Naive thymus-derived CD4-positive, alpha-beta T cell (primary cell): ENCODE measurements at places on chromosomes 1 and 21.

DNA sequence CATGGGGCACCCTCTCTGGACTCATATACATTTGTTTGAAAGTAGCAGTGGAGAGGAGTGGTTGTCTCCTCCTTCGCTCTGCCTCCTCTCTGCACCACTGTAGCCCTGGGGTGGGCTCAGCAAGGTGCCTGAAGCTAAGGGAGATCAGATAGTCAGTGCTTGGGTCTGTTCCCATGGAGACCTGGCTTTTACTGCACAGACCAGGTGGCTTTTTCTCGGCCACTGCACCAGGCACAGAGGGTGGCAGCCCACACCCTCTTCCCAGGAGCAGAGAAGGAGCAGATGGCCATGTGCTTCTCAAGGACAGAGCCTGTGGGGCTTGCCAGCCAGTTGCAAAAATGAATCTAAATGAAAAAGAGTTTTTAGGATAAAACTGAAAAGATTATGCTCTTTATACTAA lies 123.4 kb upstream of the KCNK1 start:
- DNase-seq, result no peak

DNA sequence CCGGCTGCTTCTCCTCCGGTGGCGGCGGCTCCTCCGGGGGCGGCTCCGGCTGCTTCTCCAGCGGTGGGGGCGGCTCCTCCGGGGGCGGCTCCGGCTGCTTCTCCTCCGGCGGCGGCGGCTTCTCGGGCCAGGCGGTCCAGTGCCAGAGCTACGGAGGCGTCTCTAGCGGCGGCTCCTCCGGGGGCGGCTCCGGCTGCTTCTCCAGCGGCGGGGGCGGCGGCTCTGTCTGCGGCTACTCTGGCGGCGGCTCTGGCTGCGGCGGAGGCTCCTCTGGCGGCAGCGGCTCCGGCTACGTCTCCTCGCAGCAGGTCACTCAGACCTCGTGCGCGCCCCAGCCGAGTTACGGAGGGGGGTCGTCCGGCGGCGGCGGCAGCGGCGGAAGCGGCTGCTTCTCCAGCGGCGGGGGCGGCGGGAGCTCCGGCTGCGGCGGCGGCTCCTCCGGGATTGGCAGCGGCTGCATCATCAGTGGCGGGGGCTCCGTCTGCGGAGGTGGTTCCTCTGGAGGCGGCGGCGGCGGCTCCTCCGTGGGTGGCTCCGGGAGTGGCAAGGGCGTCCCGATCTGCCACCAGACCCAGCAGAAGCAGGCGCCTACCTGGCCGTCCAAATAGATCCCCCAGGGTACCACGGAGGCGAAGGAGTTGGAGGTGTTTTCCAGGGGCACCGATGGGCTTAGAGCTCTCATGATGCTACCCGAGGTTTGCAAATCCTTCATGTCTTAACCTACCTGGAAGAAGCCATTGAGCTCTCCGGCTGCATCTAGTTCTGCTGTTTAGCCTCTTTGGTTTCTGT lies 2.0 kb downstream of the LORICRIN start:
- DNase-seq, result peak; percentile 36

DNA sequence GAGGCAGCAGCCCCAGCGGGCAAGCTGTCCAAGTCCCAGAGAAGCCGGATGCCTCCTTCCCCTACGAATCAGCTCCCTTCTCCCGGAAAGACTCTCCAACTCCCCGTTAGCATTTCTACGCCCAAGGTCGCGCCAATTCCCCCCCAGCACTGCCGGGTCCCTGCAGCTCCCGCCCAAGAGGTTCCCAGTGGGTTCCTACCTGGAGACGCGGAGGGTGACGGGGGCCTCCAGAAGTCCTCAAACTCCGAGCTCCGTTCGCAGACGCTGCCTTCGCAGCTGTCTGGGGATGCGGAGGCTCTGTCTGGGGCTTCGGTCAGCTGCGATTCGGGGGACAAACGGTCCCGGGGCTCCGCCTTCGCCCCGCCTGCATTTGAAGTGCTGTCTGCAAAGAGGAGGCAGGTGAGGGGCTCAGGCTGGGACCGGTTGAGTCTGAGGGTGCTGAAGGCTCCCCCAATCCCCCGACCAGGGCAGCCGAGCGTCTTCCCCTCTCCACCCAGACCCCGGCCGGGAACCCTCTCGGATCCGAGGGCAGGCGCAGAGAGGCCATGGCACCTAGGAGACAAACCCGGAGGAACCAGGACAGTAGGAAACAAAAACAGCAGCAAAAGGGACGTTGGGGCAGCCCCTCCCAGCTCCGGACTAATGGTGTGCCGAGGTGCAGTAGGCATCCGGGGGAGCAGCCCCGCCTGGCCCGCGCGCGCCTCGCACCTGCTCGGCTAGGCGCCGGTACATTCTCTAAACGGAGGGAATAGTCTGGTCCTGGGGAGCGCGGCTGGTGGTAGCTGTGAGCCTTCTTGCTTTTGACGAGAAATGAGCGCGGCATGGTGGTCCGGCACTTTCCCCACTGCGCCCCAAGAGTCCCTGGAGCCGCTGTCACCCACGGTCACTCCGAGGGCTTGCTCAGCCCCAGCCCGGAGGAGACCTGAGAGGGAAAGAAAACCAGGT lies 3.8 kb downstream of the GFI1 start:
- DNase-seq, result peak; percentile 43

- no peak for DNase-seq
These were observed 13.5 kb downstream of the EFCAB14 start for GRCh38 chr1:46705408-46705807.

- peak; percentile 46 for DNase-seq
These were observed 13.0 kb upstream of the KCNC4 start for GRCh38 chr1:110196917-110197765.

DNA sequence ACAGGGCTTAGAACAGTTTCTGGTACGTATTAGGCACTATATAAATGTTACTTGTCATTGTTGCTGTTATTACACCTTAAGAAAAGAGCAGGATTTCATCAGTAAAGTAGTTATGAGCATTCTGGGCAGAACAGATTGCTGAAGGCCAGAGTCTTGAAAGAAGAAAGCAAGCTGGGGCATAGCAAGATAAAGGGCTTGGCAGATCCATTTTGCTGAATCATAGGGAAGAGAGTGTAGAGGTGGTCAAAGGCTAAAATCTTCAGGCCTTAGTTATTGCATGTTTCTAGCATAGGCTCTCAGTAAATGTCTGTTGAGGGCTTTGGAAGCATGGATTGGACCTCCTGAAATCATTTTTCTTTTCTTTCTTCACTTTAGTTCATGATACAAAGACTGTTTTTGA lies 67.5 kb downstream of the PLA2G4A start:
- no peak for DNase-seq

DNA sequence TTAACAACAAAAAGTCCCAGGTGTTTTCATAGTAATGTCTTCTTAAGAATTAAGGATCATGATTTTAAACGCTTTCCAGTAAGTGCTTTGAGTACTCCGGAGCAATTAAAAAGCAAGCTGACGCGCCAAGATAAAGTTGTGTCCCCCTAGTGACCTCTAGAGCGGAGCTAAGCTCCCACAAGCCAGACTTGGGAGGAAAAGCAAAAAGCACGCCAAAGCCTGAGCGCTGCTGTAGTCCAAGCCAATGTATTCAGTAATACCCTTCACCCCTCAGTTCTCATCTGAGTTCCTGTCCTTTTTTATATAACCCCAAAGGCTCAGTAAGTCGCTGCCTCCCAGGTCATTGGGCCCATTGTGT lies 3.5 kb upstream of the SLC44A5 start:
- no peak for DNase-seq

GRCh38 chr1:108560874-108561459 lies 1.1 kb downstream of the EEIG2 start:
- DNase-seq, result peak; percentile 19

DNA sequence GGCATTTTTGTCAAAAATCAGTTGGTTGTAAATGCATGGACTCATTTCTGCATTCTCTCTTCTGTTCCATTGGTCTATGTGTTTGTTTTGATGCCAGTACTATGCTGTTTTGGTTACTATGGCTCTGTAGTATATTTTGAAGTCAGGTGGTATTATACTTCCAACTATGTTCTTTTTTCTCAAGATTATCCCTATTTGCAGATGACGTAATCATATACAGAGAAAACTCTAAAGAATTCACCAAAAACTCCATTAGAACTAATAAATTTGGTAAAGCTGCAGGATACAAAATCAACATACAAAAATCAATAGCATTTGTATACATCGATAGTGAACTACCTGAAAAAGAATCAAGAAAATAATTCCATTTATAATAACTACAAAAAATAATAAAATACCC lies 253.1 kb upstream of the NEGR1 start:
- DNase-seq, result no peak

DNA sequence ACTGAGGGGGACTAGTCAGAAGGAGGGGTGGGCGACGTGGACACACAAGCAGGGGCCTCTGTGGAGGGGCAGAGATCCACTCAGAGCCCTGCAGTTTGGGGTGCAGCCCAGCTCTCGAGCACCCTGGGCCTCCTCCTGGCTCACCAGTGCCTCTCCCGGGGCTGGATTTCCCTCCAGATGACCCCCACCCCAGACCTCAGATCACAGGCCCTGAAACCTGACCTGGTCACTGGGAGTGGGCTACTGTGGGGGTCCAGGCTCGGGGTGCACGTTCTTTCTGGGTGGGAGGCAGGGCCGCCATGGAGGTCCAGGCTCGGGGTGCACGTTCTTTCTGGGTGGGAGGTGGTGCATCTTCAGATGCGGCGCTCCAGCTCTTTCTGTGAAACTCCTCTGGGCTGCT lies 10.3 kb upstream of the LHX4 start:
- no peak for DNase-seq

DNA sequence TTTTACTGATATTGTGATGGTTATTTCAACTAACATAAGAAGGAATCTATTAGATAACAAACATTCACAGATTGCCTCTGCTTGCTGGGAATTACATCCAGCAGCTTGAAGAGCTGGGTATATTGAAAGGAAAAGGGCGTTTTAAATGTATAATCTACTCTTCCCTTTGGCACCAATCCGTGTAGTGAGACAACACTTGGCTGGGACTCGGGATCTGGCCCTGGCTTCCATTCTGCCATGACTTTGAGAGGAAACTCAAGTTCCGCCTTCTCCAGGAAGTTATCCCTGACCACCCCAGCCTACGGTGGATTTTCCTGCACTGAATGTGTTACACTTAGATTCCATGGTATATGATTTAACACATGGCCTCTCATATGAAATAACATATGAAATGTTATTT lies 86.9 kb upstream of the UBE2U start:
- no peak for DNase-seq

- no peak for DNase-seq
These were observed 17.8 kb downstream of the ZNF670 start for GRCh38 chr1:247060771-247061170.

DNA sequence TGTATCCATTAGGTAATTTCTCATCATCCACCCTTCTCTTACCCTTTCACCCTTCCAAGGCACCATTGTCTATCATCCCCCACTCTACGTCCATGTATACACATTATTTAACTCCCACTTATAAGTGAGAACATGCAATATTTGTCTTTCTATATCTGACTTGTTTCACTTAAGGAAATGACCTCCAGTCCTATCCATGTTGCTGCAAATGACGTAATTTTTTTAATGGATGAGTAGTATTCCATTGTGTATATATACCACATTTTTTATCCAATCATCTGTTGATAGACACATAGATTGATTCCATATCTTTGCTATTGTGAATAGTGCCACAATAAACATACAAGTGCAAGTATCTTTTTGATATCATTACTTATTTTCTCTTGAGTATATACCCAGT lies 322.9 kb upstream of the CXADR start:
- DNase-seq, result no peak

DNA sequence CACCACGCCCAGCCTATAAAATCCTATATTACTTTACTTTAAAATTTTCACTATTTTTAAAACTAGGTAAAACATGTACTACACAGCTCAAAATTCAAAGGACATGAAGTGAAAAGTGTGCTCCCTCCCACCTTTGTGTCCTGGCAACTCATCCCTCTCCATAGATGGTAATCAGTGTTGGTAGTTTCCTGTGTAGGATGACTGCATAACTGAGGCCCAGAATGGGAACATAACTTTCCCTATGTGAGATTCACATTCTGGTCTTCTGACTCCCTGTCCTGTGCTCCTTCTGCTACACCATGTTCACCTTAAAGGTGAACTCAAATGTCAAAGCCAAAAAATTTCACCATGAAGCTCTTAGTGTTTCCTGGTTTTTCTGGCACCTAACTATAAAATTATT lies 39.3 kb downstream of the XKR8 start:
- DNase-seq, result no peak

DNA sequence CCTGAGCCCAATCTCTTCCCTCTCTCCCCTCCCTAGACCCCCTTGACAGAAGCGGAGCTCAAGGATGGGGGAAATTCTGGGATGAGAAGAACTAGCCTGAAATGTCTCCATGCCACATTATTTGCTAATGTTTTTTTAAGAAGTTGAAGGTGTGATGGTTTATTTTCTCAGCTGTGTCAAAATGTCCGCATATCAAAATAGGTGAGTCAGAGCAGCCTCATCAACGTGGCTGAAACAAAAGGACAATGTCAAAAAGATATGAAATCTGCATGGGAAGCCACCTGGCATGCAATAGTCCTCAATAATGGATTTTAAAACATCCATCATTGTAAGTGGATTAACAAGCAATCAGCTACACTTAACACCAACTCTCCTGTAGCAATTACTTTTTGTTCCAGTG lies 101.4 kb downstream of the BEND5 start:
- DNase-seq, result no peak

DNA sequence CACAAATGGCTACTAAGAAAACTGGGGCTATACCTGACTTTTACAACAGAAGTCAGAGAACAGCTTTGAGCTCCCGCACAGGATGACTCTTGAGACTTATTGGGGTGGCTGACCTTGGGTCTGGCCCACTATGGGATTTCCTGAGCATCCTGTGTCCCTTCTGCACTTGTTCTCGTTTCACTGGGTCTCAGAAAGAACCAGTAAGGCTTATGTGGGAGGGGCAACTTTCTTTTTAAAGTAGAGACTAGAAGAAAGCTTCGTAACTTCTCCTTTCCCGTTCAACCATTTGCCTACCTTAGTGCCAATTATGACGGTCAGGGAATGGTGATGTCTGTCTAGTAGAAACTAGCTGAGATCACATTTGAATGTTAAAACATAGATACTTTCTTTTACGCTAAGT lies 59.5 kb upstream of the C1orf105 start:
- DNase-seq, result no peak

- no peak for DNase-seq
These were observed 92.5 kb downstream of the DHRS3 start for GRCh38 chr1:12525311-12526181.

GRCh38 chr21:42653231-42654061 lies at the start of gene PDE9A:
PDE9A (plus strand) TSS chr21:42653621; CDS start chr21:42653815, 194 bp downstream.
- DNase-seq, result peak; percentile 53

- DNase-seq, result no peak
These were observed 23.0 kb upstream of the ZBTB40 start for GRCh38 chr1:22428672-22429071.

DNA sequence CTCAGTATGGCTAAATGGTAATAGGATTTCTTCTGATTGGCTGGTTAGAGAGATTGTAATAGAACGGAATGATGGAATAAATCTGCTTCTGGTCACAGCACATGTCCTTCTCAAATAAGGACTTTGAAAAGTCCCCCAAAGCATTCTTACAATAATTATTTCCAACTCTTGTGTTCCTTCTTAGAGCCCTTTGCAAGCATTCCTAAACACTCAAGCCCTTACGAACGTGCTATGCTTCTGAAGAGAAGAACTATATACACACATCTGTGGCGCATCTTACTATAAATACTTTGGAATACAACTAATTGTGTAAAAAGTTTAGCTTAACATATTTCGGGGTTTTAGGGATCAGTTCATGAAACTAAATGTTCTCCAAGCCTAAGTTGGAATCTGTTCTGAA lies 25.6 kb downstream of the CLIC4 start:
- DNase-seq, result no peak
